ENCODE measurements at places on chromosomes 3 and 15. TPM values are rescaled to one million over a fixed set of nuclear protein-coding genes. Genes with fewer than 3 reads are reported as not detected.

DNA sequence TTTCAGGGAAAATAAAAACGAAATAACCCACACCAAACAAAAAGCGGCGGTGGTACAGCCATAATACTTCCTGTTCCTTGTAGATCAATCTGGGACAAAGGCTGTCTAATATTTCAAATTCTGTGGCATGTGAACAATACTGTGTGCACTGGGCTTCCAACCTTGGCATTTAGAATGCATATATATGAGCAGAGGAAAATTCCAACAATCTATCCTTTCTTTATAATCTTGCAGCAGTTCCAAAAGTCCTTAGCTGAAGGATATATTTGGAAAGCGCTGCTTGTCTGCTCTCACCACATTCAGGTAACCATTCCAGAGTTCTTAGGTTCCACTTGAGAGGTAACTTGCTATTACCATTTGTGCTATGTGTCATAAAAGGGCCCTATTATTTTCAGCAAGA lies 231.8 kb downstream of the RBMS3 start:
- no peak for DNase-seq
- no peak overlapping the region for H3K4me3 ChIP-seq
- no peaks in the 10 kb centered on the region for H3K27me3 ChIP-seq
- no peak overlapping the region for H3K27ac ChIP-seq
- no peaks in the 10 kb centered on the region for H3K4me1 ChIP-seq

Gene THBS1
- 1,850 TPM for total RNA-seq

Gene CAND2
- 24.5 TPM for total RNA-seq

DNA sequence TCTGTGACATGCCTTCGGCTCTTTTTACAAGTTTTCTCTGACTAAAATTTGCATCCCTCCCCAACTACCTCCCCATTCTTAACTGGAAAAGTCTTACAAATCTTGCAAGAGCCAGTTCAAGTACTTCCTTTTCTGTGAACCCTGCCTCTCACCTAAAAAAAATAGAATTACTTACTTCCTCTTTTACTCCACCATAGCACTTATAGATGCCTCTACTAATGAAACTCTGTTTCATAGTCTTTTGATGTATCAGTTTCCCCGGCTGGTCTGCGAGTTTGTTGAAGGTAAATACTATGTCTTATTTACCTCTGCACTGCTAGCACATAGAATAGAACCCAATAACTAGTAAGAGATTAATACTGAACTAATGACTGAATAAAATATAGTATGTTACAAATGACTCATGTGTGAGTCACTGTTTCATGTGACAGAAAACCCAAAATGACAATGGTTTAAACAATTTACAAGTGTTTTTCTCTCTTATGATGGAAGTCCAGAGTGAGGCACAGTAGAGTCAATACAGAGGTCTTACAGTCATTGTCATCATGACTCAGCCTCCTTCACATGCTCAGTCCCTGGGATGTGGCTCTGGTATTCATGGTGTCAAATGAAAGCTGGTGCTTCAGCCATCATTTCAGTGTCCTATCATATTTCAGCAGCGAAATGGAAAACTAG lies 393.5 kb downstream of the RSL24D1 start:
- H3K27me3 ChIP-seq: no peaks in the 10 kb centered on the region
- H3K36me3 ChIP-seq: no peaks in the 10 kb centered on the region
- H3K27ac ChIP-seq: no peak overlapping the region

Gene PLOD2
- total RNA-seq: 21.0 TPM

Data from tibial nerve (tissue), 4 donors.